ENCODE measurements at places on chromosomes 5 and 9.

DNA sequence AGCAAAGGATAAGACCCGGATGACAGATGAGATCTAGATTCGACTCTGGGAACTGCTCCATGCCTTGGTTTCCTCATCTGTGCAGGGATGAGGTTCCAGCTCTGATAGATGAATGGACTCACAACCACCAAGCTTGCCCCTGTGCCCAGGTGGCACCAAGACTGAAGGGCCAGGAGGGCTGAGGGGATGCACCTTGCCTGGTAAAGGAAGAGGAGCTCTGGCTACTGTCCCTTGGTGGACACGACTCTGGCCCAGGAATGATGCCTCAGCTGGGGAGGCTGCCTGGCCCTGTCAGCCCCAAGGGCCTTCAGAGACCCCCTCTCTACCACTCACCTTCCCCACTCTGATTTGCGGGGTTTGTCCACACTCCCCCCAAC is 24.9 kb upstream of the ANXA6 start:
- DNase-seq: no peak

DNA sequence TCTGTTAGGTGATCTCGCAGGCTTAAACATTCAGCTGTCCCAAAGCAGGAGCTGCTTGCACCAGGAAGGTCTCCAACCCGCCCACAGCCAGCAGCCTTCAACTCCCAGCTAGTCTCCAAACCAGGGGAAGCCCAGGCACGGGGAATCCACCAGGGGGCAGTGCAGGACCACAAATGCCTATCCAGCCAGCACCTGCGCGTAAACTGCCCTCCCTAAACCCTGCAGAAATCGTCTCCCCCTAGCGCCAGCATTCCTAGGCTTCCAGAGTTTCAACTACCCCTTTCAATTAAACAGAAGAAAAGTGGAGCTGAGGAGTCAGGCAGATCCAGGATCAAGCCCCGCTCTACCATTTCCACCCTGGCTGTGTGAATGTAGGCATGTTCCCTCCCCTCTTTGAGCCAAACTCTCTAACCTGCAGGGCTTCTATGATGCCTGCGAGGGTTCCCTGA is 72.0 kb downstream of the HRH2 start:
- peak; percentile 82 for DNase-seq

DNA sequence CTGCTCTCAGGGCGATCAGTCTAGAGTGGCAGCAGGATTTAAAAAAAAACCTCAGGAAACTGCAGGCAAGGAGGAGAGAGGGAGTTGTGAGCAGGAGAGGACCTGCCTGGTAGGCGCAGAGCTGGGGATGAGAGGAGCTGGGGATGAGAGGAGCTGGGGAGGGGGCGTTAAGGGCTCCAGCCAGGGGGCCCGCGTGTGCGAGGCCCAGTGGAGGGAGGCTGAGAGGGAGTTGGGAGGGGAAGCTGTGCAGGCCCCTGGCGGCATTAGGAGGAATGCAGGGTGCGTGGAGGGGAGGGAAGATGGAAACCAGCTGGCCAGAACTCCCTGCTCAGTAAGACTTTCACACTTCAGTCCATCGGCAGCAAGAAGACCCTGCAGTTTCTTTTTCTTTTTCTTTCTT is 45.2 kb upstream of the HMCN2 start:
- no peak for DNase-seq

GRCh38 chr9:89891591-89892304 is 286.9 kb downstream of the GADD45G start:
- no peak for DNase-seq

GRCh38 chr5:45741110-45741509 is 44.9 kb upstream of the HCN1 start:
- no peak for DNase-seq

GRCh38 chr5:134296213-134296612 is 70.3 kb upstream of the PPP2CA start:
- no peak for DNase-seq

DNA sequence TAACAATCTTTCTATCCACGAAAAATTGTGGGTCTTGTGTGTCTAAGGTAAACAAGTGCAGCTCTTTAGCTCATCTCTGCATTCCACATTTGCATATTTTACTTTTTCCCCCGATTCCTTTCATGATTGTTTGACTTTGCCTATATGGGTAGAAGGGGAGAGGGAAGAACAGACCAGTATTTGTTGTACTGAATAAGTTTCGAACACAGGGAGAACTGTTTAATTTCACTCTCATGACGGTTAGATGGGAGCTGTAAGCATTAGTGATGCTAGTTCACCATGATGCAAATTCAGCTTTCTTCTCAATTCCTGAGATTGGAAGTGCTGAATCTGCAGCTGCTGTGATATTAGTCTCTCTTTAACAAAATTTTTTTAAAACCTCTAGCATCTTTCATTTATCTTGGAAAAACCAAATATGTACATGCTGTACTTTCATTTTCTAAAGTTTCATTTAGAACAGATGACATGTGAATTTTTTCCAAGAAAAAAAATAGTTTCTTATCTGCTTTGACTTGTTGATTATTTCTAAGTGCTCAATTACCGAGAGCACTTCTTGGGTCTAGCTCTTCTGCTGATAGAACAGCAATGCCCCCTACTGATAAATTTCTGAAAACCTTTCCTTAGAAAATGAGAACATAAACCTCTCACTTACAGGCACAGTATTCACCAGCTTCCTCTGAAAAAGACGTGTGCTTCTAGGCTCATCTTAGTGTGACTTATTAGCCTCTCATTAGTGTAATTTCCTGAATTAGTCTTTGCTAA is 149.5 kb downstream of the BAAT start:
- no peak for DNase-seq

DNA sequence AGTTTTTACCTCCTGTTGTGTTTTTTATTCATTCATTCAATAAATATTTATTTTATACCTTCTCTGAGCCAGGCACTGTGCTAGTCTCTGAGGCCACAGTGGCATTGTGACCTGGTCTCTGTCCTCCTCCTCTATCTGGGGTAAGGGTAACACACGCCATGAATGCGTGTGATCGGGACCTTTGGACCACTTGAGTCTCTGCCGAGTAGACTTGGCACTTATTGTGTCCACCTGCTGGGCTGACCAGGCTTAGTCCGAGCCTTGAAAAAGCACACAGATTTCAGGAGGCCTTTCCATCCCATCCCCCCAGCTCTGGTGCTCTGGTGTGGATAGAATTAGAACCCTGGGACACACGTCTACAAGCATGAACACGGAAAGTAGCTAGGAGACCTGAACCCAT is 58.7 kb downstream of the ERGIC1 start:
- DNase-seq: no peak

DNA sequence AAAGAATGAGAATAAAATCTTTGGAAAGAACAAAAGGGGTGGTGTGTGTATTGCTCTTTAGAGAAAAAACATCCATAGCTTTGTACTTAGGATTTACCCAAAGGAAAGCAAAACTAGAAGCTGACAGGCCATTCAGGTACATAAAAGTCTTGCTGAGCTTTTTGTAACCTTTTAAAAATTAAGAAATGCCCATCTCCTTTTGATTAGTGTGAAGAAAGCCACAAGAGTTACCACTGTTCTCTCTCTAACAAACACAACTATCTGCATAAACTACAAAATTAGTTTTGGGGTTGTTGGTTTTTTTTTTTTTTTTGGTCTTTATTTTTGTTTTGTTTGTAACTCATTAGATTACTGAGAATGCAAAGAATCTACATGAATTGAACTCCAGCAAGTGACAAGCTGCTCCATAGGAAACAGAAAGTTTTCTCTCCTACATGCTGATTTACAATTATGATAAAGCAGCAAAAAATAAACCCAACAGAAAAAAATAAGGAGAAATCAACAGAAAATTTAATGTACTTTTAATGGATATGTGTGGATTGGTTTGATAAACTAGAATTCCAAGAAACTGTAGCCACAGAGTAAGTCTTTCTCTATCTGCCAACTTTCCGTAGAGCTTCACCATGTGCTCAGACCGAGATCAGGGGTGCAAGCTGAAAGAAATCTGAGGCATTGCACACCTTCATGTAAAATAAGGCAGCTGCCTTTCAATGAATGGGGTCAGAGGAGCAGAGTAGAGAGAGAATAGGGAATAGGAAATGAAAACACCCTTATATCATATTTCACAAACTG is 12.3 kb downstream of the BAAT start:
- DNase-seq: no peak

DNA sequence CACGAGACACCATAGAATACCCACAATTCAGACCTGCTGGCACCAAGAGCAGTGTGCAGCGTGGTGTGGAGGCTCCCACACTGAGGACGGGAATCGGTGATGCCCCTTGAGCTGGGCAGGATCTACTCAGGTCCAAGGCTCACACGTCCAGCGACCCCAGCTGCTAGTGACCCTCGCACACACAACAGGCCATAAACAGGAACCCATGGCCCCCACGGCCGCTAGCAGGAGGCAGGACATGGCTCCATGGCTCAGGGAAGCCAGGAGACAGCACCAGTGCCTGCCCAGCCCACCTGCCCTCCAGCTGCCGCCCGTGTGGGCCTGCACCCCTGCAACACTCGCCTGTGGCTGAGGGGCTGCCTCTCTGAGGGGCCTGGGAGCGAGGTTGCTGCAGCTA is 43.4 kb upstream of the SLC9A3 start:
- DNase-seq: no peak

DNA sequence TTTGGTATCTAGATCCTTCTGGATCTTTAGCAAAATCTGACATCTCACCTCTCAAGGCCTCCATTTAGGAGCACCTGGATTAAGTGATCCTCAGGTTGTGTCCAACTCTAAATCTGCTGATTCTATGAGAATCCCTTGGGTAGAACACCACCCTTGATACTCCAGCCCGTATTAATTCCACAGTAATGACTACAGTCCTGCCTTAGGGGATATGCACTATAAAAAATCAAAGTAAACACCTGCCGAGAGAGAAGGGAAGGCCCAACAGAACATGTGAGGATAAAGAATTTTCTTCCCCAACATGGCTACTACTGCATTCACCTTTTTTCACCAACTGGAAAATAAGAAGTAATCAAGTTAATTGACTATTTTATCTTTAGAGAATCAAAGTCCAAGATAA is 27.6 kb downstream of the DAP start:
- DNase-seq: no peak

DNA sequence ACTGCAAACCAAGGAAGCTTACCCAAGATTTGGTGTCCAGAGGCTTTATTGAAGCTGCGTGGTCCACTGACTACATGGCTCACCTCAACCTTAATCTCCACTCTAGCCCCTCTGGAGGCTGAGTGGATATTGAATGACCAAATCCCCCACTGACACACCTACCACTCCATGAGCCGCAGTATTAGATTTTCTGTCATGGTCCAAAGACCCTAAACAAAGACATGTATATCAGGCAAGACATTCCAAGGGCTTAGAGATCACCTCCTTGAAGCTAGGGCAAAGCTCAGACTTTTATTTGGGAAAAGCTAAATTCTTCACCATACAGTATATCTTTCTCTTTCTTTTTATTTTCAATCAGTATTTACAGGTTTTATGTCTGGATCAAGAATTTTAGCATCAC is 346.2 kb upstream of the CTNND2 start:
- no peak for DNase-seq

- DNase-seq: no peak
These were observed 368.9 kb downstream of the TMEM161B start for GRCh38 chr5:87899721-87900131.

GRCh38 chr9:89445801-89446251 is 52.1 kb downstream of the SEMA4D start:
- DNase-seq: no peak

GRCh38 chr5:53874409-53874808 is 314.0 kb downstream of the NDUFS4 start:
- no peak for DNase-seq

GRCh38 chr9:136587145-136587943 is 41.5 kb upstream of the NOTCH1 start:
- no peak for DNase-seq

DNA sequence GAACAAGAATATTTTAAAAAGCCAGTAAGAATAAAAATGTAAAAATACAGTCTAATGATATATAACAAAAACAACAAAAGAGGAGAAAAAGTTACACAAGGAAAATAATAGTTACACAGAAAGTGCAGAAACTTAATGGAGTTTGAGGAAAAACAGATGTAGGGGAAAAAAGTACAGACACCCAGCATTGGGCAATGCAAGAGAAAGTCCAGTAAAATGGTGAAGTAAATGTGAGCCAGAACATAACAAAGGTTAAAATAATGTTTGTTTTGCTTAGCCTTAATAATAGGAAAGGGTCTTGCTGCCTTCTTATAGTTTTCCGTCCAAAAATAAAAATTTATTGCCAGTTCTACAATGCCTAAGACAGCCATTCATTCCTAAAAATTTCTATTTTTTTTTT is 364.2 kb downstream of the NNT start:
- DNase-seq: no peak

GRCh38 chr5:133292300-133292699 is 240.5 kb downstream of the HSPA4 start:
- no peak for DNase-seq

- no peak for DNase-seq
These were observed 292.0 kb upstream of the ZNF608 start for GRCh38 chr5:125038477-125038876.

DNA sequence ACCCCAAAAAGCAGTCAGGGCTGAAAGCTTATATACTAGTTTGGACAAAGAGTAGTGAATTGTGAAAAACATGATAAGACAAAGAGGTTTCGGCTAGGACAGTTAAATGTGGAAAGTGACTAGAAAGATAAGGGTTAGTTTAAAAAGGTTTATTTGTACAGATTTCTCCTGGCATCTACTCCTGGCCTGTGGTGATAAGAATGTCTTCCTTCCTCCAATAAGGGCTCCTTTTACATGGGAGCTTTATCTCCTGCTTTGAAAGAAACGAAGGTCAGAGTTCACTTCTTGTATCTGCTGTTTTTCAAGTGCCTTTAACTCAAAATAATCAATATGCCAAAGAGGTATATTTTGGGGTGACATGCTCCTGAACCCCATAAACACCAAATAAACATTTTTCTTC is 776.1 kb upstream of the COX7C start:
- DNase-seq: no peak

GRCh38 chr5:124824637-124825158 is 78.3 kb upstream of the ZNF608 start:
- no peak for DNase-seq

DNA sequence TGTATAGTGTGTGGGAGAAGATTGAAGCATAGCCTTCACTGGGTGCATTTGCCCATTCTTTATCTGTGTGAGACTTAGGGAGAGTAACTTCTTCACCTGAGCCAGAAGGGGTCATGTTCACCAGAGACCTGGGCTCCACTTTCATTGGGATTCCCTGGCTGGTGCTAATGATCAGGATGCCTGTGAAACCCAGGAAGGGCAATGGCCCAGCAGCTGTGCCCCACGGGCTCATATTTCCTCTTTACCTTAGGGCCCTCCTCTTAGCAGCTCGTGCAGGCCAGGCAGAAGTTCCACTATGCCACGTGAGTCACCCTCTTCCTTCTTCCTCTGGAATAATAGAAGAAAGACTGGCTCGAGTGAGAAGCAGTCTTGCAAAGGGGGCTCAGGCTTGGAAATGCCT is 5.0 kb downstream of the PPARGC1B start:
- no peak for DNase-seq

DNA sequence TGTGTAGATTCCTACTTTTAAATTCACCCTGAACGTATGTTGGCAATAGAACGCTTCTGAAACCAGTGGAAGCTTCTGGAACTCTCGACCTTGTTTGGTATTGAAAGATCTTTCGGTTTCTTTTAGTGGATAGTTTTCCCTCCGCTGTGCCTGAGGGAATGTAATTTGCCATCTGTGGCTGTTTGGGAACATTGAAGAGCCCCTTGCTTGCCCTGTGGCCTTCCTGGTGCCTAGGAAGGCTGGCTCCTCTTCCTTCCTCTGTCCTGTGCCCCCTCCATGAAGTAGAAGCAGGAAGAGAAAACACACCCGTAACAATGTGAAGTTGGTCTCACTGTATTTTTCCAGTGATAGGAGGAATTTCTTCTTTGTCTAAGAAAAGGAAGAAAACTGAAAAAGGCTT is 274.3 kb downstream of the AOPEP start:
- no peak for DNase-seq
